ENCODE measurements at places on chromosomes 3 and 15. TPM values are rescaled to one million over a fixed set of nuclear protein-coding genes. Genes with fewer than 3 reads are reported as not detected.

- no peaks in the 10 kb centered on the region for H3K27me3 ChIP-seq
- H3K4me3 ChIP-seq: no peak overlapping the region
- peaks cover 22% of the 10 kb centered on the region for H3K36me3 ChIP-seq
- H3K27ac ChIP-seq: no peak overlapping the region
Observed at GRCh38 chr3:71109241-71109976, 474.1 kb downstream of the FOXP1 start.

The PAQR9 gene
- not detected for total RNA-seq

DNA sequence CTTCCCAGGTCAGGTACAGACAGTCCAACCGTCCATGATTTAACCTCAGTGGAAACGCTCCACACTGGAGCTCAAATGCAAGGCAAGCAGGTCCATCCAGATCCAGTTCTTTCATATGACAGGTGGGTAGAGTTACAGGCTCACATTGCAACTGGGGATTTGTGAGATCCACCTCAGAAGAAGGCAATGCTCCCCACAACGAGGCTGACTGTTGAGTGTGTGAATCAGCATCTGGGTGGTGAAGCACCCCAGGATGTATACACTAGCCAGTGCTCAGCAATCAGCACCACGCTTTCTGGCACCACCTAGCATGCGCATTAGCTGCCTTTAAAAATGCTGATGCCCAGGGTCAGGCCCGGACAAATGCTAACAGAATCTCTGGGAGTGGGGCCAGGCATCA lies 343.5 kb upstream of the ICE2 start:
- H3K27ac ChIP-seq: no peak overlapping the region
- no peaks in the 10 kb centered on the region for H3K36me3 ChIP-seq
- DNase-seq: no peak
- no peak overlapping the region for H3K4me3 ChIP-seq
- H3K27me3 ChIP-seq: no peaks in the 10 kb centered on the region

- H3K27me3 ChIP-seq: no peaks in the 10 kb centered on the region
- H3K4me1 ChIP-seq: no peaks in the 10 kb centered on the region
- no peaks in the 10 kb centered on the region for H3K36me3 ChIP-seq
- H3K27ac ChIP-seq: no peak overlapping the region
- H3K4me3 ChIP-seq: no peak overlapping the region
Observed at GRCh38 chr15:94360251-94360685, 128.9 kb downstream of the MCTP2 start.

- DNase-seq: no peak
- H3K4me3 ChIP-seq: no peak overlapping the region
- H3K36me3 ChIP-seq: no peaks in the 10 kb centered on the region
Observed at GRCh38 chr3:54120657-54121413, 1.5 kb upstream of the CACNA2D3 start.

The AHSG gene
- not detected for total RNA-seq

- no peaks in the 10 kb centered on the region for H3K27me3 ChIP-seq
- no peak for DNase-seq
- H3K36me3 ChIP-seq: no peaks in the 10 kb centered on the region
- no peak overlapping the region for H3K4me3 ChIP-seq
- peaks cover 46% of the 10 kb centered on the region for H3K4me1 ChIP-seq
Observed at GRCh38 chr3:136939489-136939888, 18.3 kb upstream of the IL20RB start.

DNA sequence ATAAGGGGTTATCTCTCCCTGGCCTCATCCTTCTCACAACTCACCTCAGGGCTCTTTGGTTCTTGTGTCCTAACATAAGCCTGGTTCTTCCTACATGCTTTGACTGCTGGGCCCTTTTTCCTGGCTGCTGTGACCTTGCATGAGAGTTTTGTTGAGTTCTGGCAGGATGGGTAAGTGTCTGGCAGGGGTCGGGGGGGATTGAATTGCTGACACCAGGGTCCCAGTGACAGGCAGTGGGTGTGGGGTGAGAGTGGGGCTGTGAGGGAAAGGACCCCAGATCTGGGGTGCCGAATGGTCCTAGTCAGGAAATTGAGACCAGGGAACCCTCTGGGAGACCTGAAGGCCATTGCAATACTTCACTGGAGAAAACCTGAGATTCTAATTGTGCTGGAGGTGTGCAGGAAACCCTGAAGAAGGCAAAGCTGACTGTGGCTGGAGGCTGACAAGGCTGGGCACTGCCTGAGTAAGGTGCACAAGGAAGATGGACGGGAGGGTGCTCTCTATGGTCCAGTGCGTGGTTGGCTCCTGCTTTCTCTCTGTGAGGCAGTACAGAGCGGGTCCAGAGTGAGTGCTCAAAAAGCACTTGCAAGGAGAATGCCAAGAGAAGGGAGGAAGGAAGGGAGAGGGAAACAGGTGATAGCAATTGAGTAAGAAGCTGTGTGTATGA lies 76.8 kb downstream of the CLSTN2 start:
- no peaks in the 10 kb centered on the region for H3K36me3 ChIP-seq
- no peak overlapping the region for H3K27ac ChIP-seq
- no peaks in the 10 kb centered on the region for H3K4me1 ChIP-seq
- DNase-seq: no peak
- no peak overlapping the region for H3K4me3 ChIP-seq

The GNAT1 gene
- total RNA-seq: not detected

DNA sequence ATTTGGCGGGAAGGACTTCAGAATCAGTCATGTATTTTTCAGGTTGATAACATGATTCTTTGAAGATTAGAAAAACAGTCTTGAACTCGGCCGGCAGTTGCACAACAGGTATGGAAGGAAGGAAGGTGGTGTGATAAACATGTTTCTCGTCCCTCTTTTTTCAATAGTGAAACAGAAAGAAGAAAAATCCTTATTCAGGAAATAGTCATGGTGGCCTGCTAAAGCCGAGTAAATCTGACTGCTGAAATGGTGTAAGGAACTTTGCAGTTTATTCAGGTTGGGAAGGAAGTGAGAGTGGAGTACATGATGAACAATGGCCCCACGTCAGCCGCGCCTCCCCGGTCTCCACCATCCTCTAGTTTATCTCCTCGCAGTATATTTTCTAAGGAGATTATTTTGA lies 6.7 kb downstream of the RASGRP1 start:
- no peaks in the 10 kb centered on the region for H3K36me3 ChIP-seq
- H3K4me3 ChIP-seq: no peak overlapping the region
- no peak for DNase-seq
- no peaks in the 10 kb centered on the region for H3K4me1 ChIP-seq
- H3K27ac ChIP-seq: no peak overlapping the region

DNA sequence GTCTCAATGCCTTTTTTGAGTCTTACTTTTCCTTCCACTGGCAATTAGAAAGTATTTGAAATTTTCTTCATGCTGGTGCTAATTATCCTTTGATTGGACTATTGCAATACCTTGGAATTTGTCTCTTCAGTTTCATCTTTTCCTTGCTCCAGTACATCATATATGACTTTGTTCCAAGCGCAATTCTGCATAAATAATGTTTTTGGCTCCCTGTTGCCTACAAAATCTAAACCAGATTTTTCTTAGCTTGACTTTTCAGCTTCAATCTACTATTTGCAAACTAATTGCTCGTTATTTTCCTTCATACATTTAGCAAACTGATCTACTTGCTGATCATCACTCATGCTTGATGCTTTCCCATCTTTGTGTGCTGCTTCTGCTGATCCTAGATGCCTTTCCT lies 230.8 kb upstream of the GPR149 start:
- DNase-seq: no peak
- no peaks in the 10 kb centered on the region for H3K36me3 ChIP-seq
- no peak overlapping the region for H3K27ac ChIP-seq
- no peaks in the 10 kb centered on the region for H3K4me1 ChIP-seq

- peaks cover 27% of the 10 kb centered on the region for H3K4me1 ChIP-seq
- H3K4me3 ChIP-seq: no peak overlapping the region
- no peaks in the 10 kb centered on the region for H3K36me3 ChIP-seq
- H3K27ac ChIP-seq: peak overlapping the region; percentile 88
- no peaks in the 10 kb centered on the region for H3K27me3 ChIP-seq
- peak; percentile 93 for DNase-seq
Observed at GRCh38 chr15:68620721-68621527, 42.1 kb downstream of the CORO2B start.

DNA sequence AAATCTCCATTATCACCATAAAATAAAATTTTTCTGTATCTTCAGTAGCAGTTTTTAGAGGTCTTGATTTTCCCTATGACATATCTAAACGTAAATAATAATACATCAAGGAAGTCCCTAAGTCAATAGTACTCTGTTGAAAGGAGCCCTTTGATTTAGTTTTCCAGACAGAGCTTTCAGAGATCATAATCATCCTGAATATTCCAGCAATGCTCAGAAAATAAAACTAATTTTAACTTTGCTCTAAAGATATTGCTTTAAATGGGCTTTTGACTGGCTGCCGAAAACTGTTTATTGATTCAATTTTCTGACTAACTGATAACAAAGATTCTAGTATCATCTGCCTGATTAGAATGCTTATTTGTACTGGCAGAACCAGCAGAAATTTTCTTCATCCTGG lies 40.7 kb upstream of the ROBO1 start:
- no peak overlapping the region for H3K4me3 ChIP-seq
- H3K27ac ChIP-seq: no peak overlapping the region
- no peaks in the 10 kb centered on the region for H3K27me3 ChIP-seq
- H3K36me3 ChIP-seq: no peaks in the 10 kb centered on the region
- H3K4me1 ChIP-seq: no peaks in the 10 kb centered on the region

The SLC22A13 gene
- total RNA-seq: not detected

The STXBP5L gene
- 0.44 TPM for total RNA-seq

DNA sequence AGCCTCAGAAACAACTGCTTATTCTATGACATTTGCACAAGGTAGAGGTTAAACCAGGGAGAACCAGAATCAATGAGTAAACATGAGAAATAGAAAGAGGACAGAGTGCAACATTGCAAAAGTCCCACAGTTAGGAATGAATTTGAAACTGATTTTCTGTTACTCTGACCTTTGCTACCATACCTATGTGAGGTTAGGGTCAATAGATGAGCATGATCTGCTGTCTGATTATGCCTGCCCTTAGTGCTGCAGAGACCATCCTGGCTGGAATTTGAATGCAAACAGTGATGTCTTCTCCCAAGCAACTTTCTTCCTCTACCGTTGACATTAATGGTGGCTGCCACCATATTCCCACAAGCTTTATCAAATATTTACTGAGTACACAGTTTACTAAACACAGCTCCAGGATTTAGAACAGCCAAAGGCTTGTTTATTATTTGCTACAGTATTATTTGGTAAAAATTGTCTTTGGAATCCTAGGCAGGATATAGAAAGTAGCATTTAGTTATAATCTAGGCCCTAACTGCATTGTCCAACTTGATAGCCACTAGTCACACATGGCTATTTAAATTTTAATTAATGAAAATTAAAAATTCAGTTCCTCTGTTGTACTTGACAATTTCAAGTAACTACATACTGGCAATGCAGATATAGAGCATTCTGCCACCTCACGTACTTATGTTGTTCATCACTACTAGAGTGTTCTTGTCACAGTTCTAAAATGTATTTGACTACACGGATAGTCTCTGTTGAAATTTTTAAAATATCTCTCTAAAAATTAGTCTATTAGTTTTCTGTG lies 8.9 kb upstream of the CLDN1 start:
- DNase-seq: no peak
- H3K27me3 ChIP-seq: no peaks in the 10 kb centered on the region
- H3K4me3 ChIP-seq: no peak overlapping the region
- H3K4me1 ChIP-seq: peaks cover 4% of the 10 kb centered on the region
- H3K27ac ChIP-seq: no peak overlapping the region
- H3K36me3 ChIP-seq: no peaks in the 10 kb centered on the region

GRCh38 chr3:89340408-89340807 lies 233.0 kb downstream of the EPHA3 start:
- H3K4me1 ChIP-seq: no peaks in the 10 kb centered on the region
- DNase-seq: no peak
- no peaks in the 10 kb centered on the region for H3K36me3 ChIP-seq
- no peak overlapping the region for H3K27ac ChIP-seq
- no peaks in the 10 kb centered on the region for H3K27me3 ChIP-seq
- no peak overlapping the region for H3K4me3 ChIP-seq

The ATP2B2 gene
- total RNA-seq: 0.42 TPM

DNA sequence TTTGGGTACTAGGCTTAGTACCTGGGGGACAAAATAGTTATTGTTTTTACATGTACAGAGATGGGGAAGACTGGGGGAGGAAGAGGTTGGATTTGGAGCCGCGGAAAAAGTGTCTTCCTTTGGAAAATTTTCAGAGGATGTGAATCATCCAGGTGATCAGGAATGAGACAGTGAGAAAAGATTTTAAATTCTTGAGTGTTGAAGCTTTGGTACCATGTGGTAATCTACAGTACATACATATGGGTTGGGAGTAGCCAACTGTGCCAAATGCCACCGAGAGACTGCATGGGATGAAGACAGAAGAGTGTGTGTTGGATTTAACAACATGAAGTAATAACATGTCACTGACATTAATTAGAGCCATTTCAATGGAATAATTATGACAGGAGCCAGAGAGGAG lies 1238.2 kb downstream of the ROBO1 start:
- no peak for DNase-seq
- H3K36me3 ChIP-seq: no peaks in the 10 kb centered on the region
- no peaks in the 10 kb centered on the region for H3K4me1 ChIP-seq
- H3K4me3 ChIP-seq: no peak overlapping the region

- H3K4me1 ChIP-seq: no peaks in the 10 kb centered on the region
- no peak for DNase-seq
- H3K27me3 ChIP-seq: no peaks in the 10 kb centered on the region
- H3K27ac ChIP-seq: no peak overlapping the region
Observed at GRCh38 chr3:113186566-113186965, 24.8 kb upstream of the BOC start.

The GOLGA6D gene
- total RNA-seq: not detected

The COL7A1 gene
- 3.1 TPM for total RNA-seq

The POPDC2 gene
- total RNA-seq: 3.3 TPM

- no peaks in the 10 kb centered on the region for H3K4me1 ChIP-seq
- no peak overlapping the region for H3K27ac ChIP-seq
- no peak overlapping the region for H3K4me3 ChIP-seq
- no peak for DNase-seq
- H3K27me3 ChIP-seq: no peaks in the 10 kb centered on the region
Observed at GRCh38 chr3:74127256-74127655, 487.2 kb downstream of the CNTN3 start.

The FSTL1 gene
- total RNA-seq: 420 TPM

- DNase-seq: no peak
- H3K4me3 ChIP-seq: no peak overlapping the region
- no peak overlapping the region for H3K27ac ChIP-seq
- no peaks in the 10 kb centered on the region for H3K36me3 ChIP-seq
- H3K27me3 ChIP-seq: no peaks in the 10 kb centered on the region
Observed at GRCh38 chr3:105539897-105540296, 173.2 kb downstream of the ALCAM start.

- H3K27me3 ChIP-seq: no peaks in the 10 kb centered on the region
- peaks cover 2% of the 10 kb centered on the region for H3K4me1 ChIP-seq
- H3K4me3 ChIP-seq: no peak overlapping the region
- no peaks in the 10 kb centered on the region for H3K36me3 ChIP-seq
Observed at GRCh38 chr15:35514759-35515158, 31.2 kb downstream of the DPH6 start.

DNA sequence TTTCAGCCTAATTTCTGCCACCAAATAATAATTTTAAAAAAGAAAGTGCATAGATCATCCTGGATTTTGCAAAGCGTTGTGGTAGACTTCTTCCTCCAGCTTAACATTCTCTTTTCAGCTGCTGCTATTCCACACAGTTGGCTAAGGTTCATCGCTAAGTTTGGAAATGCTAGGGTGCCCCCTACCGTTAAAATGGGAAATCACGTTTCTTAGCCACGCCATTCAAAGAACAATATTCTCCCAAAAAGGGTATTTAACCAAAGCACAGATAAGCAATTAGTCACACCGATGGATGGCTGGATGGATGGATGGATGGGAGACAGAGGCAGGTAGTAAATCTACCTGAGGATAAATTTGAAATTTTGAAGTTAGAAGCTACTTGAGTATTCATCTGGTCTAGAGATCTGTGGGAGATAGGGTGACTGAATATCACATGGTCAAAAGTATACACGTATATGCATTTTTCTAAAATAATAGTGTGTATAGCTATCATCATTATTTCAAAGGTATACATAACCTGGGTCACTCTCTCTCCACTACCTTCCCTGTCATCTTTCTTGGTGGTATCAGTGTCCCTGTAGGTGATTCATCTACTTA lies 67.2 kb downstream of the EFHB start:
- peak; percentile 70 for DNase-seq
- H3K36me3 ChIP-seq: no peaks in the 10 kb centered on the region
- no peaks in the 10 kb centered on the region for H3K4me1 ChIP-seq
